ENCODE measurements at places on chromosomes 3 and 15.

GRCh38 chr3:46228260-46229242 is 13.7 kb upstream of the CCR3 start:
- DNase-seq = no peak

- DNase-seq = no peak
Observed at GRCh38 chr15:57647791-57648130, 56.1 kb downstream of the MYZAP start.

DNA sequence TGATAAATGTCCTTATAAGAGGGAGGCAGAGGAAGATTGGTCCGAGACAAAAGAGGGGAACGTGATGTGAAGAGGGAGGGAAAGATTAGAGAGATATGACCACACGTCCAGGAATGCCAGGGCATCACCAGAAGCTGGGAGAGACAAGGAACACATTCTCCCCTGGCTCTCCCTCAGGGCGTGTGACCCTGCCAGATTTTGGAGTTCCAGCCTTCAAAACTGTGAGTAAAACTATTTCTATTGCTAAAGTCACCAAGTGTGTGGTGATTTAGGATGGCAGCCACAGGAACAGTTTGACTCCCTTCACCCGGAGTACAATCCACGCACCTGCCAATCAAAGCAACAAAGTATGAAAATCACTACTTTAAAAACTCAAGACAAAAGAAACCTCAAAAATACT is 32.1 kb upstream of the TJP1 start:
- DNase-seq = no peak

DNA sequence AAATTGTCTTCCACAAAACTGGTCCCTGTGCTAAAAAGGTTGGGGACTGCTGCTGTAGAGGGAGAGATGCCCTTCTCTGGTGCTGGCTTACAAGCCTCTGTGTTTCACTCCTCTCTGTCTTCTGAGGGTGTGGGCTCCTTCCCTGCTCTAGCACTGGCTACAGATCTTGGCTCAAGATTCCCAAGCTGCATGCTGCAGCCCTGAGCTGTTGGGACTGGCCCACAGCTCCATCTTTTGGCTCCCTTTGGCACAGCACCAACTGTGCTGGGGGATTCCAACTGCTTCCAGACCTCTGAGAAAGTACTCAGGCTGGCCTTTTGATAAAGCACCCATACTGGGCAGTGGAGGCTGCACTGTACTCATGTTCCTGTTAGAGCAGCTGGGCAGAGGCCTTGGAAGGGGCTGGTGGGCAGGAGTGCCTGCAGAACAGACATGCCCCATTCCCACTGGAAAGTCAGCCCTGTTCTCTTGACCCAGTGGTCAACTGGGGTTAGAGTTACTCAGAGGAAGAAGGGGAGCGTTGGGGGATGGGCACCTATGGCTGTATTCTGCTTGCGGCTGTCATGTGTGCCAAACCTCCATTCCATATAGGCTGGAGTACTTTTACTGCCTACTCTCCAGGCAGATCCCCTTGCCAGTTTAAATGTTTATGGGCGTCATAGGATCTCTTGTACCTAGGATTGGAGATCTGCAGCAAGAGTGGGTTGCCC is 55.7 kb downstream of the GALK2 start:
- no peak for DNase-seq

DNA sequence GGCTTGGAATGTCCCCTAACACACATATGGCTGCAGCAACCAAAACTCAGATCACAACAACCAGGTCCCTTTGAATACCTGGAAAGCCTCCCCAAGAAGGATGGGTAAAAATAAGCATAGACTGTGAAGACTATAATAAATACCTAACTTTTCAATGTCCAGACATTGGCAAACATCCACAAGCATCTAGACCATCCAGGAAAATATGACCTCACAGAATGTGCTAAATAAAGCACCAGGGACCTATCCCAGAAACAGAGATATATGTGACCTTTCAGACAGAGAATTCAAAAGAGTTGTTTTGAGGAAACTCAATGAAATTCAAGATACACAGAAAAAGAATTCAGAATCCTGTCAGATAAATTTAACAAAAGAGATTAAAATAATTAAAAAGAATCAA is 109.2 kb downstream of the NEDD4 start:
- DNase-seq = no peak

DNA sequence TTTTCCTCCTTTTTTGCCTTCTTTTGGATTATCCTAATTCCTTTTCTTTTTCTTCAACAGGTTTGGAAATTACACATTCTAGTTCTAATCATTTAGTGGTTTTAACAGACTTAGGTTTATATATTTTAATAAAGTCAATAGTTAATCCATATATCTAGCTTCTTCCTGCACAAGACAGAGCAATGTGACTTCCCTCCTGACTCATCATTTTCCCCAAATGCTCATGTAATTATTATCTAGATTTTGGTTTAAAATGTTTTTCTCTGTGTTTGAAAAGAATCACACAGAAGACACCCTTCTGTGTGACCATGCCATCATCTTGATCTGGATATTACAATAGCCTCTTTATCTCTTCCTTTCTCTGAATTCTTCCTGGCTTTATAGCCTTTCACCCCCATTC is 28.6 kb upstream of the SSR3 start:
- DNase-seq = no peak

DNA sequence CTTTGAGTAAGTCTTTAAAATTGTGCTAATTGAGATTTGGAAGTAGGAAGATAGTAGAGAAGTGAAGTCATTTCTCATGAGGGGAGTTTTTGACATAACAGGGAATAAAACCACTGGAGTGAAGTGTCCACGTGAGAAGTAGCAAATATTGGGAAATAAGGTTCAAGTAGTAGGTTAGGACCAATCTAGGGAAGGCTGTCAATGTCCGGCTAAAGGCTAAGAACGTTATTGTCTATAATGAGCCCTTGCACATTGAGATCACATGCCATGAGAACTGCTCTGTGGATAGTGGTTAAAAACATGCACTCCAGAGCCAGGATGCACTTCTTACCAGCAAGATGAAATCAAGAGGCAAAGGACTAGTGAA is 459.9 kb upstream of the TPRG1 start:
- no peak for DNase-seq

DNA sequence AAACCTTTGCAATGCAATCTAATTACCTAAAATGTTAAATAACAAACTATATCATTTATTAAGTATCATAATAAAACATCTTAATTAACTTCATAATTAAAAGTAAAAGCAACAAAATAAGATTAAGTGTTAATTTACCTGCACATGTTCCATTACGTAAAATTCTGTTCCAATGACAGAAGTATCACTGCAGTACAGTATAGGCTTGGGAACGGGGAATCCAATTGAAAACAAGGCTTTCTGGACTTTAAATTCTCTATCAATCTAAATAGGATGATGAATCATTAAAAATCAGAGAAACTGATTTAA is 17.1 kb downstream of the ACAD11 start:
- DNase-seq = no peak

DNA sequence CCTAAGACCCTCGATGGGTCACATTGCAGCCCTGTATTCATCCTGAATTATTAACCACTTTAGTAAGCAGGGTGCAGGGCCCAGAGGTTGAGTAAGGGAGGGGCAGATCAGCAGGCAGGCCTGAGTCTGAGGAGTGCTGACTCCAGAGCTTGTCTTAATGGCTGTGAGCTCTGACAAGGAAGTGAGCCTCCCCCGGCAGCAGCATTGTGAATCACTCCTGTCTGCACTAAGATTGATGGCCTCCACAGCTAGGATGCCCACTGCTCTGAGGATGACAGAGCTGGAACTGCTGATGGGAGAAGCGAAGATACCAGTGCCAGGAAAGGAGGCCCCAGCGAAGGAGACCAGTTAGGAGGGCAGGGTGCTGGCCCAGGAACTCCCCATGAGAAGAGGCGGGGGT is 46.5 kb upstream of the CCDC174 start:
- no peak for DNase-seq

DNA sequence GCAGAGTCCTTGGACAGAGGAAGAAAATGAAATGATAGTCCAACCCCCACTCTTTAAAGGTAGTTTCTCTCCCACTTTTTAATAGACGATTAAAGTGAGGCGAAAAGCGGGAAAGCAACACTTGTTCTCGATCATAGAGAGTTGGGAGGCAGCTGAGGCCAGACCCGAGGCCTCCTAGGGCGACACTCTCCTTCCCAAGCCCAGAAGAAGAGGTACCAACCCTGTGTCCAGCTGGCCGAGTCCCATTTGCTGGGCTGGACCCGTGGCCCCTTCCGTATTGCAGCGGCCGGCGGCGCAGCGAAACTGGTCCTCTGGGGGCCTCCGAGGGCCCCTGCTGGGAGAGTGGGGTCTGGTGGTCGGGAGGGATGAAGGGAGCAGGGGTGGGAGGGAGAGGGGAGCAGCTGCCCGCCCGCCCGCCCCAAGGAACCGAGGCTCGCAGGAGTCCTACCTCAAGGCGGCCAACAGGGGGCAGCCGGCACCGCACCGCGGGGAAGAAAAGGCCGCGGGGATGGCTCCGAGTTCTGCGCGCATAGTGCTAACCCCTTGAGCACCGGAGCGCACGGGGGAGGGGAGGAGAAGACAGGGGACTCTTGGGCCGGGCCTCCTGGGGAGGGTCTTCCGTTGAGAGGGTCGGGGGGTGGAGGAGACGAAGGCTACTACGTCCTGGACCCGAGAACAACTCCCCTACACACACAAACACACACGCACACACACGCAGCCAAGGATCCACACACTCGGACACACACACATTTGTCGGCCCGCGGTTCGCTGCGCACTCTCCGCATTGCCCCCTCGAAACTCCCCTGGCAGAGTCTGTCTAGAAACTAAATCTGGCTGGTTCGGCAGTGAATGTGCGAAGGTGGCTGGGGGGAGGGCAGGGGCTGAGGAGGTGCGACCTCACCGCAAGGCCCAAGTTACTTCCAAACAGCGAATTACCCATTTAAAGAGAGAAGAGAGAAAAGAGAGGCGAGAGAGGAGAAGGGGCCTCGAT is 2.0 kb downstream of the WNT5A start:
- DNase-seq = no peak

DNA sequence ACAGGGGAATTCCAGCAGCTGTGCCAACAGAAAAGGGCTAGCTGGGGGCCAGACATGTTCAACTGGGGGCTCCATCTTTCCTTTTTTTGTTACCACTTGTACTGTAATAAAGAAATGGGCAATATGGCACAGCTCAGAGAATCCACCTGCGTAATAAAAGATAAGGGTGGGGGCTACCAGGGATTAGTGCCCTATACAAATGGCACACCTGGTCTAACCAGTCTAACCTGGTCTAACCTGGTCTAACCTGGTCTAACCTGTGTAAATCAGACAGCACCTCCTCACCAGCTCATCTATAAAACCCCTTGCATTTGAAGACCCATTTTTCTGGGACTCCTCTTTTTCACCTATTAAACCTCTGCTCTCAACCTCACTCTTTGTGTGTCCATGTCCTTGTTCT is 26.2 kb upstream of the CLDN16 start:
- DNase-seq = no peak

DNA sequence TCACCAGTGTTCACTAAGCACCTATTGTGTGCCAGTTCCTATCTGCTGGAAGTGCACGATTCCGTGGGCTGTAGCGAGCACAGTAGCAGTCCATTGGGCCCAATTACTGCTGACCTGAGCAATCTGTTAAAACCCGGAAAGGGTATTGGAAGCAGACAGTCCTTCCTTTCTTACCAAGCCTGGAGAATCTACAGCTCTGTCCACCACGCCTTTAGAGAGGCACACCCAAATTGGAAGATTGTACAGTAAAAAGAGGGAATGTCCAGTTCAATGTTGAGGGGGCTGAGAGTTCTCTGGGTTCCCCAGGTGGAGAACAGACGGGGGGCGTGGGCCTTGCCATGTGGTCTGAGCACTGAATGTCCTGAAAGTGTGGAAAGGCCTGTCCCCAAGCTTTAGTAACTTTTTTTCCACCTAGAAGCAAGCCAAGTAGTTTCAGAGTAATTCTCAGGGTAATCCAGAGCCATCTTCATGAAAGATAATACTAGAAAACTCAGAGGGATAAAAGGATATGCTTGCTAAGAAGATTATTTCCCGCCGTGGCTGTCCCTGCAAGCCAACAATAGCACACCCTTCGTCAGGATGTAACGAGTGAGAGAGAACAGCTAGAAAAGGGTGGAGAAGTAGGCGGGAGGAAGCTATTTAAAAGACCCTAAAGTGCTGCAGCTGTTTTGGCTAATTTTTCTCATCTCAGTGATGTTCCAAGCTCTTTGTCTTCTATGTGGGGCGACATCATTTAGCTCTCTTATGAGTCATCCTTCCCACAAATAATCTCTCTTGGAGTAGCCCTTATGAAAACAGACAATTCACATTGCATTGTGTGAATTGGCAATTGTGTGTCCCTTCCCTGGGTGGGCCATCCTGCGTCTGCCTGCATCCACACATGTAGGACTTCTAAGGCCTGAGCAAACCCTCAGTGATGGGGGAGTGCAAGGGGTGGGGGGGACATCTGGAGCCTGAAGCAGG is 181.0 kb downstream of the ATG7 start:
- DNase-seq = no peak

- no peak for DNase-seq
Observed at GRCh38 chr15:57865294-57865693, 158.8 kb downstream of the POLR2M start.

- no peak for DNase-seq
Observed at GRCh38 chr3:98906230-98906629, 4.7 kb upstream of the DCBLD2 start.

- no peak for DNase-seq
Observed at GRCh38 chr3:66980791-66981190, 17.3 kb upstream of the KBTBD8 start.

- DNase-seq = no peak
Observed at GRCh38 chr3:87227835-87228144, 681 bp downstream of the CHMP2B start.

- DNase-seq = peak; percentile 13
Observed at GRCh38 chr15:38474155-38474757, 20.3 kb downstream of the FAM98B start.

DNA sequence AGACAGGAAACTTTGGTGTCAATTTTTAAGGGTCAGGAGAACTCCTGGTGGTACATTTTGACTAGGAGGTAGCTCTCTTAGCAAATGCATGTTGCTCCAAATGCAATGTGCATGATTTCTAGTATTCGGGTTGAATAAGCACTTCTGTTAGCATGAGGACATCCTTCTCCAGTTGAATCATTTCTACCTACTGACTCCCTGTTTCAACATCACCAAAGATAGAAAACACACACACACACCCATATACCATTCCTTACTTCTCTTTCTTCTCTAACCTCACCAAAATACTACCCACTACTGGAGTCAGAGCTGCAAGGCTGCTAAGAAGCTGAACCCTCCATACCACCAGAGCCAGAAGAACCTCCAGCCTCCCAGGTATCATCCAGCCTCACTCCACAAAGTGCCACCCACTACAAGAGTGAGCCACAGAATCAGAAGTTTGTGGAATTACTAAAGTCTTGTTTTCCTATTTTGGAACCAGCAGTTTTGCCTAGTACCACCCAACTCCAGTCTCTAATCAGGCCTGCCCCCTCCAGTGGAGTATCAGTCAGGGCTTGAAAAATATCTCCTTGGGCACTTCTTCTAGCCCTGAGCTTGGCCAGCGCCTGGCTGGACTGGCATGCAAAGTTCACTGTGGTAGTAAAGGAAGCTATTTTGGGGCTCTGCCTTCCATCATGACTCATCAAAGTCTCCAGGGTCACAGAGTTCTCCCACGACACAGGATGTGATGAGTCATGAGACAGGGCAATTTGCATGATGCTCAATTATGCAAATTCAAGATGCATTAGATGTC is 110.3 kb downstream of the CYP19A1 start:
- no peak for DNase-seq
